Mesendoderm (in vitro differentiated cells): ENCODE measurements at places on chromosomes 2 and 18.

GRCh38 chr2:77101796-77102452 lies 420.3 kb downstream of the LRRTM4 start:
- no peak overlapping the region for H3K27ac ChIP-seq
- no peaks in the 10 kb centered on the region for H3K27me3 ChIP-seq
- DNase-seq = peak; percentile 51
- H3K36me3 ChIP-seq = no peaks in the 10 kb centered on the region
- H3K4me3 ChIP-seq = no peak overlapping the region

DNA sequence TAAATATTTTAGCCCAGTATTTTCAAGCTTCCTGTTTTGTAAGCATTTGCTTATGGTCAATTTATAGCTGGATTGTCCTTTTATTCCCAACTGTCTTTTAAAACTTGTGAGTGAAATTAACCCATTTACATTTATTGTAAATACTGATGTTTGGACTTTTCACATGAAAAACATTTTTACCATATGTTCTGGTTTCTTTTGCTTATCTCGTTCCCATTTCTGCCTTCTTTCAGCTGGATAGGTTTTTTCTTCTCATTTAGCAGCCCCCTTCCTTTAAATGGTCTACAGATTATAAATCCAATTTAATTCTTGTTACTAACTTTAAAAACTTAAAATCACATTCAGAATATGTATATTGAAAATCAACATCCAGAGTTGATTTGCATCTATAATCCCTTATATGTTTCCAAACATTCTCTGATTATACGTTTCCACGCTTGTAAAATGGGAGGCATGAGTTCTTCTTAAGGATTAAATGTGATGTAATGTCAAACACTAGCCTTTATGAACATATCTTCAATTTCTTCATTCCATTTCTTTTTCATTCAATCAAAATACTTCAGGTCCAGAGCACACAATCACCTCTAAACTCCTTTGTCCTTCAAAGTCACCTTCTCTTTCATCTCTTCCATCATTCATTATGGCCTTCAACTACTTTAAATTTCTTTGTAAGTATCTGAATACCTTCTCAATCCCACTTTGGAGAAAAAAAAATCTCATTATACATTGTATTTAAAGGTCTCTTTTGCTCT lies 1.1 kb upstream of the KDM3A start:
- H3K27ac ChIP-seq = no peak overlapping the region
- no peaks in the 10 kb centered on the region for H3K36me3 ChIP-seq

GRCh38 chr2:7333189-7333765 lies 416.1 kb downstream of the RNF144A start:
- peaks cover 2% of the 10 kb centered on the region for H3K4me1 ChIP-seq
- H3K4me3 ChIP-seq = no peak overlapping the region
- no peak overlapping the region for H3K27ac ChIP-seq
- H3K36me3 ChIP-seq = no peaks in the 10 kb centered on the region
- H3K27me3 ChIP-seq = no peaks in the 10 kb centered on the region
- no peak for DNase-seq

GRCh38 chr2:109185821-109186570 lies 57.0 kb downstream of the SH3RF3 start:
- no peak overlapping the region for H3K27ac ChIP-seq
- no peak for DNase-seq
- H3K4me3 ChIP-seq = no peak overlapping the region
- H3K36me3 ChIP-seq = no peaks in the 10 kb centered on the region

DNA sequence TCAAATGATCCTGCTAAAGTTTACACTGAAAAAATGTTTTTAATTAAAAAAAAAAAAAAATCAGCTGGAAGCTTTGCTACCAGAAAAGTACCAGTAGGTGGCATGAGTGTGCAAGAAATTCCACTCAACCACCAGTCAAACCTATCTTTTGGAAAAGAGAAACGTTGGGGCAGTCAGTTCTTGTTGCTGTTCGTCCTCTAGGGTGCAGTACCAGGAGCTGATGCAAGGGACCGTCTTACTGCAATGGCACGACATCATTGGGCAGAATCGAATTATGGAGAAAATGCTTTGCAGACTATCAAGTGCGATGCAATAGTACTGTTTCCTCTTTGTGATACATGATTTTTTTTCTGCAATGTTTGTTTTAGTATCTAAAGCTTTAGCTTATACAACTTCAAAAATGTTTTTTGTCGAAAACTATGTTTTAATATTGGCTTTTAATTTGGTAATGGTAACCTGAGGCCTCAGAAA lies 18.3 kb downstream of the YPEL5 start:
- H3K4me1 ChIP-seq = peaks cover 7% of the 10 kb centered on the region
- DNase-seq = peak; percentile 98
- no peak overlapping the region for H3K4me3 ChIP-seq
- no peaks in the 10 kb centered on the region for H3K36me3 ChIP-seq
- no peak overlapping the region for H3K27ac ChIP-seq

GRCh38 chr2:124804014-124804940 lies 779.2 kb downstream of the CNTNAP5 start:
- H3K4me1 ChIP-seq = no peaks in the 10 kb centered on the region
- H3K36me3 ChIP-seq = no peaks in the 10 kb centered on the region
- H3K27me3 ChIP-seq = no peaks in the 10 kb centered on the region
- no peak overlapping the region for H3K27ac ChIP-seq

- no peak for DNase-seq
- H3K27me3 ChIP-seq = no peaks in the 10 kb centered on the region
- H3K4me1 ChIP-seq = no peaks in the 10 kb centered on the region
- no peak overlapping the region for H3K4me3 ChIP-seq
These were observed 16.9 kb upstream of the SULT1C2 start for GRCh38 chr2:108271691-108272253.

DNA sequence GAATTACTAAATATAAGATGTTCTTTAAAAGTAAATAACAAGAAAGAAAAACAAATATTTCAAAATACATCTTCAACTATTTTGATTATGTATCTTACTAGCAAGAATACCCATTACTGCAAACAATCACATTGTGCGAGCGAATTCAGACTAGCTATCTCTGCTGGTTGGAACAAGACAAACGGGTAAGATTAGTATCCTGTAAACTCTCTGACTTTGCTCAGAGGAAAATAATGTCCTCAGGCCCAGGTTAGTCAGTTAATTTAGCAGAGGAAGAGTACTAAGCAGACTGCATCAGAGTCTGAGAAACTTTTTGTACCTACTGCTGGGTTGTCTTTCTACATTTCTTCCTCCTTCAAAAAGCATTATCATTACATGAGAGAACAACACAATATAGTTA lies 50.4 kb upstream of the MCM6 start:
- H3K4me3 ChIP-seq = no peak overlapping the region
- H3K27ac ChIP-seq = no peak overlapping the region
- H3K36me3 ChIP-seq = no peaks in the 10 kb centered on the region
- H3K4me1 ChIP-seq = no peaks in the 10 kb centered on the region
- DNase-seq = no peak
- H3K27me3 ChIP-seq = no peaks in the 10 kb centered on the region

DNA sequence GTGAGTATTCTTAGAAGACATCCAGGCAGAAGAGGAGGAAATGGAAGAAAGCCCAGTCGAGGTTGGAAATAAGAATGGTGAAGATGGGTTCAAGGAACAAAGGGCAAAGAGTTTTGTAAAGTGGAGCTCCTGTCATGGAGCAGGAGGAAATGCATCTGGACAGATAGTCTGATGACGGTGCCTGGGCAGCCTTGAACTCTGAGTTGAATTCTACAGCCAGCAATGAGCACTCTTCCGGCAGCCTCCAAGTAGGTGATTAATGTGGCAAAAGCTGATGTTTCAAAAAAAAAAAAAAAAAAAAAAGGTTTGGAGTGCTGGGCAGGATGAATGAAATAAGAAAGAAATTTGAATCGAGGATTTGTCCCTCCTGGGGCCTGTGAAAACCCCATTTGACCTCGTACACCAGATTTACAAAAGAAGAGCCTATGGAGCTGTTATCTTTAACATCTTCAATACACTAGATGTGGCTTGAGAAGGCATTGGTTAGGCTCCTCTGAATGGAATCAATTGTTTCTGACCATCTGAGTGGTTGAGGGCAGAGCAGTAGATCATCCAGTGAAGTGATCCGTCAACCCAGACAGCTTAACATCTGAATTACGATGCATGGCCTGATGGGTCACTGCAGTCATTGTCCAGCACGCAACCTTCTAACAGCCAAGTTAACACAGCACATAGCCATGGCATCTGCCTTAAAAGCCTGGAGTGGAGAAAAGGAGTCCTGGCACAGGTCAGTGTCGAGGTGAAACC lies 449.7 kb downstream of the TXNL1 start:
- H3K4me3 ChIP-seq = no peak overlapping the region
- H3K36me3 ChIP-seq = no peaks in the 10 kb centered on the region
- H3K4me1 ChIP-seq = no peaks in the 10 kb centered on the region
- H3K27ac ChIP-seq = no peak overlapping the region
- DNase-seq = no peak

DNA sequence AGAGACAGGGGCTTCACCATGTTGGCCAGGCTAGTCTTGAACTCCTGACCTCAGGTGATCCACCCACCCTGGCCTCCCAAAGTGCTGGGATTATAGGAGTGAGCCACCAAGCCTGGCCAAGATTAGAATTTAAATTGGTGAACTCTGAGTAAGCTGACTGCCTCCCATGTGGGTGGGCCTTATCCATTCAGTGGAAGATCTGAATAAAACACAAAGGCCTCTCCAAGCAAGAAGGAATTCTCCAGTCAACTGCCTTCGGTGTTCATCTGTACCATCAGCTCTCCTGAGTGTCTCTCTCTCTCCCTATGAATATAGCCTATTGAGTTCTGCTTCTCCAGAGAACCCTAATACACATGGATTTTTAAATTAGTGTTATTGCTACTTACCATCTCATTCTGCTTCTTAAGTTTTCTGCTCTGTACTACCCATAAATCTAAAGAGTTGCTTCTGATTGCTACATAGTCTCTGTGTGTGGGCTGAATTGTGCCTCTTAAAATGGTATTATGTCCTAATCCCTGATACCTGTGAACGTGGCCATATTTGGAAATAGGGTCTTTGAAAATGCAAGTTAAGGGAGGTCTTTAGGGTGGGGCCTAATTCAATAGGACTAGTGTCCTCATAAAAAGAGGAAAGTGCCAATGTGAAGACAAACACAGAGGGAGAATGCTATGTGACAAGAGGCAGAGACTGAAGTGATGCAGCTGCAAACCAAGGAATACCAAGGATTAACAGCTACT lies 36.3 kb downstream of the FBXO11 start:
- H3K27me3 ChIP-seq = no peaks in the 10 kb centered on the region
- peaks cover 7% of the 10 kb centered on the region for H3K4me1 ChIP-seq
- DNase-seq = peak; percentile 49
- H3K4me3 ChIP-seq = no peak overlapping the region
- no peak overlapping the region for H3K27ac ChIP-seq

DNA sequence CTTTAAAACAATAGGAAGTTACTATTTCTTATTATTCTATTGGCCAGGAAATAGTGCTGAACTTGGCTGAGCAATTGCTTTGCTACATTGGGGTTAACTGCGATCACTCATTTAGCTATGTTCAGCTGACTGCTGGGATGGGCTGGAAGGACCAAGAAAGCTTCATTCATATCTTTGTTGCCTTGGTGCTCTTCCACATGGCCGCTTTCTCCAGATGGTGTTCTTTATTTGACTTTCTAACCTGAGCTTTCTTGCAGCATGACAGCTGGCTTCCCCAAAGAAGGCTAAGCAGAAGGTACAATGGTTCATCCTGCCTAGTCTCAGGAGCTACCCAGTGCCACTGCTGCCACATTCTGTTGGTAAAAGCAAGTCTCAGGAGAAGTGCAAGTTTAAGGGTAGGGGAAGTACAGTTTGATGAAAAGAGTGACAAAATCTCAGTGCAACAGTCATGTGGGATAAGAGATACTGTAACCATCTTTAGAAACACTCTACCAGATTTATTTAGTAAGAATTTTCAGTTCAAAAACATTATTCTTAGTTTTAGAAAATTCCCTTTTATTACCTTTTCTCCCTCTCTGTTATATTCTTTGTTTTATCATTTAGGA lies 180.6 kb upstream of the RBMS1 start:
- H3K4me3 ChIP-seq = no peak overlapping the region
- no peak overlapping the region for H3K27ac ChIP-seq
- DNase-seq = no peak
- no peaks in the 10 kb centered on the region for H3K36me3 ChIP-seq
- H3K4me1 ChIP-seq = no peaks in the 10 kb centered on the region
- no peaks in the 10 kb centered on the region for H3K27me3 ChIP-seq

GRCh38 chr2:148416248-148416647 lies 228.3 kb upstream of the EPC2 start:
- H3K4me3 ChIP-seq = no peak overlapping the region
- no peaks in the 10 kb centered on the region for H3K27me3 ChIP-seq

DNA sequence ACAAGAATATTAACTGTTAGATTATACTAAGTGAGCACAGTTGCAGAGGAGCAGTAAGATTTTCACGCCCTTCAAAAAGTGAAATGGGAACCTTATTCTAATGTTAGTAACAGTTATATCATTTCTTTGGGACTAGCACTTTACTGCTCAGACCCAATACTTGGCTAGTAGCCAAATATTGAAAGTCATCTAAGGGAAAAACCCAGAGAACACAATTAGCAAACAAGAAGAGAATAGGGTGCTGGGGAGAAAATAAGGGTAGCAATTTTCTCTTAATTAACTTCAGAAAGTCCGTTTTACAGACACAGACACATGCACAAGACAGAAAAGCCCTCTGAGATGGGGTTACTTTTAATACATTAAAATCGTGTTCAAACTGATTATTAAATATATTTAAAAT lies 71.8 kb downstream of the ID2 start:
- DNase-seq = no peak
- H3K4me1 ChIP-seq = no peaks in the 10 kb centered on the region
- no peaks in the 10 kb centered on the region for H3K36me3 ChIP-seq
- H3K27me3 ChIP-seq = no peaks in the 10 kb centered on the region
- no peak overlapping the region for H3K27ac ChIP-seq
- H3K4me3 ChIP-seq = no peak overlapping the region

- no peaks in the 10 kb centered on the region for H3K4me1 ChIP-seq
- no peaks in the 10 kb centered on the region for H3K36me3 ChIP-seq
- H3K27me3 ChIP-seq = no peaks in the 10 kb centered on the region
- peak; percentile 10 for DNase-seq
- H3K27ac ChIP-seq = no peak overlapping the region
These were observed 210.4 kb downstream of the SOCS6 start for GRCh38 chr18:70499218-70499691.

GRCh38 chr2:104872866-104873688 lies 19.2 kb downstream of the POU3F3 start:
- H3K27ac ChIP-seq = no peak overlapping the region
- H3K4me1 ChIP-seq = no peaks in the 10 kb centered on the region
- DNase-seq = peak; percentile 84
- H3K36me3 ChIP-seq = no peaks in the 10 kb centered on the region
- H3K4me3 ChIP-seq = peak overlapping the region; percentile 36
